ENCODE measurements at places on chromosomes 16 and 17. TPM values are rescaled to one million over a fixed set of nuclear protein-coding genes. Genes with fewer than 3 reads are reported as not detected.

The FNDC8 gene
- 0.27 TPM for polyA plus RNA-seq

The IL21R gene
- 0.17 TPM for polyA plus RNA-seq

DNA sequence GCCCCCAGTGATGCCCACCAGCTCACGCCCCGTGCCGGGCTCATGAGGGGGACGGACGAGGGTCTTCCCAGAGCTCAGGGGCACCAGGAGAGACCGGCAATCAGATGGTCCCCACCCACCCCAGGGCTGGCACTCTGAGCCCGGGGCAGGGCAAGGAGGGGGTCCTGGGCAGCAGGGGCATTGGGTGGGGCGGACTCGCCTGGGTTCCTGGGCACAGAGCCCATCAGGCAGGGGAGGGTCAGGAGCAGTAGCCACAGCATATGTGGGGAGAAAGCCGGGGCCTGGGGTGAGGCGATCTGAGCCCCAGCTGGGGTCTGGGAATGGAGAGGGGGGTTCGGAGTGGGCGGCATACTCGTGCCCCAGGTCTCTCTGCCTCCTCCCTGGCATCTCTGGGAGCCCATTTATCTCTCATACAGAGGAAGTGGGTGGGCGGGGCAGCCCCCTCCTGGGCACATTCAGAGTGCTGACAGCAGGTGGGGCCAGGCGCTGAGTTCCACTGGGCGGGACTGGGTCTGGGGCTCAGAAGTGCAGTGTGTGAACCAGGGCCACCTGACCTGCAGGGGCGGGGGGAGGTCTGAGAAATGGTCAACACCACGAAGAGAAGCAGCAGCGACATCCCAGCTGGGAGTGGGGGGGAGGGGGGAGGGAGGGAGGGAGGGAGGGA lies 20.5 kb upstream of the UBE2I start:
- DNase-seq = no peak

GRCh38 chr17:21842332-21843317 lies 150.3 kb downstream of the KCNJ18 start:
- DNase-seq = no peak

The SOST gene
- polyA plus RNA-seq = 56.9 TPM

DNA sequence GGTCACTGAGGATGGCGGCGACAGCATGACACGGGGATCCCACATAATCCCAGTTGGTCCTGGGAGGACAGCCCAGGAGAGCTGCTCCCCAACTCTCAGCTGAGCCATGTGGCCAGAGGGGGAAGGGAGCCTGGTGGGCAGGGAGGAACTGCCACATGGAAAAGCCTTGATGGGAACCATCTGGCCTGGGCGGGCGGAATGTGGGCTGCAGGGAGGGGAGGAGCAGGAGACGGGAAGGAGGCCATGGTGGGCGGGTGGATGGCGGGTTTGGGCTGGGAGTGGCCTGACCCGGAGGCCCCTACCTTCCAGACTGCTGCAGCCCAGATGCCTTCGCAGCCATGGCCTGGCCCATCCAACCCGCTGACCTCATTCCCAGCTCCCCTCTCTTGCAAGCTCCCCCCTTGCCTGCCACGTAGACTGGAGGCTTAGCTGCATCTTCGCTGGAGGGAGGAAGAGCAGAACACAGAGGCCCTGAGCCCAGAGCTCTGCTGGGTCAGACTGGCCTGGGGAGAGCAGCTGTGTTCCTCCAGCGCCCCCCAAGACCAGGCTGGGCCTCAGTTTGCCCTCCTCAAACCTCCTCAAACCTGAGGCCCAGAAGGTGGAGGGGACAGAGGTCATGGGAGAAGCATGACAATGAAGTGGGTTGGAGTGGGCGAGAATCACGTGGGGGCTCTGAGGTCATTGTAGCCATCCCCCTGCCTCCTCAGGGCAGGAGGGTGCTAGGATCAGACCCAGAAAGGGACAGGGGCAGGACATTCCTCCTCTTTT lies 8.2 kb upstream of the COL1A1 start:
- no peak for DNase-seq

DNA sequence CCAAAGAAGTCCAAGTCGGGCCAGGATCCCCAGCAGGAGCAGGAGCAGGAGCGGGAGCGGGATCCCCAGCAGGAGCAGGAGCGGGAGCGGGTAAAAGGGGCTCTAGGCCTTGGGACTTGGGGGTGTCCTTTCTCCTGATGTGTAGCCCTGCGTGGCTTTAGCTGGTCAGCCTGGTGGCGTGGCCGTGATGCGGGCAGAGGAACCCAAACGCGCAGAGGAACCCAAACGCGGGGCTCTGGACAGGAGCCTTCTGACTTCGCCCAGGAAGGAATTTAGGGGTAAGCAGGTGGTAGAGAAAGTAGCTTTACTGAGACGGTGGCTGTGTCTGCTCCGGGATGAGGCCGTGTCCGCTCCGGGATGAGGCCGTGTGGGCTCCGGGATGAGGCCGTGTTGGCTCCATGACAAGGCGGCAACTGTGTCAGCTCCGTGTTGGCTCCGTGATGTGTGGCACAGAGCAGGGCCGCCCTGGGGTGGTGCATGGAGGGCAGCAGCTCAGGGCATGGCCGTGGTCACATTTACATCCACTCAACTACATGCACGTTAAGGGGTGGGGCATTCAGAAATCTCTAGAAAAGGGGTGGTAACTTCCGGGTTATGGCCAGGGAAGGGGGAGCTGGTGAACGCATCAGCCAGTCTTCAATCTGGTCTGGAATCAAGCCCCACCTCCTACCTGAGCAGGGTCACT lies 19.5 kb downstream of the ASPSCR1 start:
- no peak for DNase-seq

GRCh38 chr16:50311891-50312501 lies 45.6 kb downstream of the ADCY7 start:
- DNase-seq = no peak

The ENPP7 gene
- polyA plus RNA-seq = 5.2 TPM

The CRISPLD2 gene
- polyA plus RNA-seq = 7.8 TPM

DNA sequence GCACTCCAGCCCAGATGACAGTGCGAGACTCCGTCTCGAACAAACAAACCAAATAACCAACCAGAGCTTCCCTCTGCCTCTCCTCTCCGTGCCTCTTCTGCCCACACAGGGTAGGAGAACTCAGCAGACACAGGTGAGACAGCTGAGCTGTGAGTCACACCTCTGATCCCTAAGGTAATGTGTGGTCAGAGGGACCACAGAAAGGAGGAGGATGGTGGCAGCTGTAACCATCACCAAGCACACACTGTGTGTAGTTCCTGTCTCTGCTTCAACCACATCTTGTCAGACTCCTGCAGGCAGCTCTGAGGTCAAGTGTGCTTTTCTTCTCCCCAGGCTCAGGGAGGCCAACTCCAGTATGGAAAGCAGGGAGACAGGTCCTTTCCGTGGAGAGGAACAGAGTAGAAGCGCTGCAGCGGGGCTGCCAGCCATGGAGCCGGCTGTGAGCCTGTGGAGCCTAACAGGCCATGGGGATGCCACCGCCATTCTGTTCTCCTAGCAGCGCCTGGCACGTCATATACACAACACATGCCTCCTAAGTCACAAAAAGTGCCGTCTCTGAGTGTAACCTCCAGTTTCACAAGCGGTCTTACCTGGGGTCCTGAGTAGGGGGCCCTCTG lies 7.1 kb downstream of the NUDT16L1 start:
- no peak for DNase-seq

DNA sequence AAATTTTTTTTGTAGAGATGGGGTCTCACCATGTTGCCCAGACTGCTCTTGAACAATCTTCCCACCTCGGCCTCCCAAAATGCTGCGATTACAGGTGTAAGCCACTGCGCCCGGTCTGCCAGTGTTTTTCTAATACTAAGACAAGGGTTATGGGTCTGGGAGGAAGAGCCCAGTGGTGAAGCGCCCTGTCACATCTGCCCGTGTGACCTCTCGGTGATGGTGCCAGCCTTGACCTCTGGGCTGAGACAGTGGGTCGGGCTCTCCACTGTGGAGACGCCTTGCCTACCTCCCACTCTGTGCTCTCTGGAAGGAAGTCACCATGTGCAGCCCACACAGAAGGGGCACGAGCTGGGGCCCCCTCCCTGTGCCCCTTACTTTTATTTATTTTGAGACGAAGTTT lies 5.1 kb upstream of the BAIAP2 start:
- DNase-seq = no peak

GRCh38 chr16:89133457-89134127 lies 38.0 kb upstream of the CDH15 start:
- no peak for DNase-seq

The SNRNP25 gene
- 36.0 TPM for polyA plus RNA-seq

- DNase-seq = no peak
Observed at GRCh38 chr17:44397479-44398440, 8.3 kb upstream of the ITGA2B start.

DNA sequence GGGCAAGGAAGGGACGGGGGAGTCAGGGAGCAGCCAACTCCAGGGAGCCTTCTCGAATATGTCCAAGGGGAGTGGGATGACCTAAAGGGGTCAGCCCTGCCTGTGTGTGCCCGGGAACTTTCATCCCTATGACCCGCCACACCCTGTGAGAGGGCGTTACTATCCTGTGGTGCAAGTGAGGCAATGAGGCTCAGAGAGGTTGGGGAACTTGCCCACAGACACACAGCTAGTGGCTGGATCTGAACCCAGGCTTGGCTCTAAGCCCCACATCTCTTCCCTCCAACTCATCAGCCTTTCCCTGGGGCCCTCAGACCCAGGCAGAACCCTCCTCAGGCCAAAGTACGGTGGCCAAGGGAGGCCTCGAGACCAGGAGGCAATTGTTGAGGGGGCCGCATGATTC lies 23.2 kb downstream of the JUP start:
- no peak for DNase-seq

- no peak for DNase-seq
Observed at GRCh38 chr17:67912088-67912487, 84.2 kb downstream of the C17orf58 start.

DNA sequence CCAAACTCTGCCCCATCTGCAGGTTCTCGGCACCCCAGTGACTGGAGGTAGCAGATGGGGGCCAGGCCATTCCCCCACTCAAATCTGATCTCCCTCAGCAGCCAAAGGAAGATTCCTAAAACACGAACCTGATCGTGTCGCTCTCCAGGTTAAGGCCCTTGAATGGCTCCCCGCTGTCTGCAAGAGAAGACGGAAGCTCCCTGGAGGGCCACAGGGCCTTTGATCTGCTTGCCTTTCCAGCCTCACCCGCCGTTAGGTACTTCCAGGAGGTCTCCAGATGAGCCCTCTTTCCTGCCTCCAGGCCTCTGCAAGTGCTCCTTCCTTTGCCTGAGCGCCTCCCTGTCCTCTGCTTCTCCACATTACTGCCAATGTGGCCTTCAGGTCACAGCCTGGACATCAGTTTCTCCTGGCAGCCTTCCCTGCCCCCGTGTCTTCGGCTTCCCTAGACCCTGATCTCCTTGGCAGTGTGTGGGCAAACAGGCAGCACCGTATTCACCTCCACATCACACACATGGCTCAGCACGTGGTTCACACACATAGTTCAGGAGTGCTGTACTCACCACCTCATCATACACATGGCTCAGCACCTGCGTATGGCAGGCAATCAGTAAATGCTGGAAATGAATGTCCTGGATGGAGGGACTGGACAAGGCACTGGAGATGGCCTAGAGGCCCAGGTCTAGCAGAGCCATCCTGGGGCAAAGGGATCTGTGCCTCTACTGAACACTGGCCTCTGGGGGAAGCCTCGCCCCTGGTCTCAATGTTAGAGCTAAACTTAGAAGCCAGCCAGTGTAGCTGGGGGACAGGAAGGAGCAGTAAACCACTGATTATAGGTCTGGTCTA lies 26.4 kb upstream of the MRPS23 start:
- DNase-seq = no peak

The YPEL2 gene
- polyA plus RNA-seq = 39.3 TPM
